ENCODE measurements at places on chromosomes 1 and 21. TPM values are rescaled to one million over a fixed set of nuclear protein-coding genes. Genes with fewer than 3 reads are reported as not detected.

- DNase-seq = no peak
These were observed 2.1 kb downstream of the TCHHL1 start for GRCh38 chr1:152086760-152087159.

GRCh38 chr1:12376236-12377045, 146.6 kb downstream of the VPS13D start:
- no peak for DNase-seq

- no peak for DNase-seq
These were observed 46.2 kb downstream of the OSBPL9 start for GRCh38 chr1:51663105-51663504.

DNA sequence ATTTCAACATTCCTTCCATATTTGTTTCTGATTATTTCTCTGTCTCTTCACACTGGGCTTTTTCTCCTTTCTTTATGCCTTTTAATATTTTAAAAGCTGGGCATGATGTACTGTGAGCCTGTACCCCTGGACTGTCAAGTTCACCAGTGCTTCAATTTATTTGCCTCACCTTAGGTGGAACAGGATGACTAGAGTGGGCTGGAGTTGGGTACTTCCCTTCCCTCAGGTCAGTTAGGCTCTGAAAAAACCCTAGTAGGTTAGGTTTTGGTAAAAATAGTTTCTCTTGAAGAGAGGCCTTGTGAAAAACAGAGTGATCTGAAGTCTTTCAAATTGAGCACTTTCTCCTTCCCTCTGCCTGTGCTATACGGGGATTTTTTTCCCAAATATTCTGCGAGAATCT, 163.0 kb upstream of the LYPLAL1 start:
- DNase-seq = no peak

- DNase-seq = no peak
These were observed 733 bp downstream of the KDM5B start for GRCh38 chr1:202807451-202807925.

GRCh38 chr1:234969011-234969441, 159.6 kb downstream of the TOMM20 start:
- no peak for DNase-seq

DNA sequence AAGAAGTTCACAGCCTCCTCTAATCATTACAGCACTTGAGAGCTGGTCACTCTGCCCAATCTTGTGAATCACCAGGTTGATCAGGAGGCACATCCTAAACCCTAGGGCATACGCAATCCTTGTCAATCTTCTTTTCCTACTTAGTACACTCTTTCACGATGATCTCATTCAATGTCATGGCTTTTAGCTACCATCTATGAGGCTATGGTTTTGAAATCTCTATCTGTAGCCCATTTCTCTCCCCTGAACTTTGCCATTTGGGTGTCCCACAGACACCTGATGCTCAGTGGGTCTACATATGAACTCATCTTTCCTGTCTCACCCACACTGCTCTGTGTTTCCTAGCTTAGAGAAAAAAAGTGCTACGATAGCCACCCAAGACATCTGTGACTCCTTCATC, 1.9 kb upstream of the MED18 start:
- DNase-seq = no peak

DNA sequence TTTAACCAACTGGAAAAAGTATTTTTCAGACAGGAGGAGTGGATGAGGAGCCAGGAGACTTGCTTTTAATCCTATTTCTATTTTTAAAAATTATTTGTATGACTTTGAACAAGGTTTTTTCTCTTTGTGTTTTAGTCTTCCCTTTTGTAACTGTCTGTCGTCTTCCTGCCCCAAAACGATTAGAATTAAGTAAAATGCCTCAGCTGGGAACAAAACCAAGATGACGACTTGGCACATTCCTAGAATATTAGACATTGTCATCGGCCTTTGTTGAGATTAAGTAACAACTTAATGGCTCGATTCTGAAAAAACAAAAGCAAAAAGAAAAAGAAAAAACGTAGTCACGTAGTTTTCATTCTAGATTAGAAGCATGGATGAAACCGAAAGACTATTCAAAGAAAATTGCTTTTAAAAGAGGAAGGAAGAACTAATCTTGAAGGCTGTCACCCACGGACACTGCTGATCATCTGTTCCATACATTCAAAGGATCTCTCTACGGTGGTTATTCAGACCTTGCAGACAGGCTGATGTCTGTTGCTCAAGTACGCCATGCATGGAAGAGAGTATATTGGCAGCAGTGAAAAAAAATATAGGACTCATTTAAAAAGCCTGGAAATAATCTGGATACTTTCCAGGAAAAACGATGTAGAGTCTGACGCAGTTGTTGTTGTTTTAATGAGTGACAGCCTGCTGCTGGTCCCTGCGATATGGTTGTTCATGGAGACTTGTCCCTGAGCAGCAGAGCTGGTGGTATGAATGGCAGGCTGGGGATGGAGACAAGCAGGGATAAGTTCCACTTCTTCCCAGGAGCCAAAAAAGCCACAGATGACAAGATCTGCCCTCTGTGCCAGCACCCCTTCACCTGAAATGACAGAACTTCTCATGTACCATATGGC, 16.8 kb downstream of the GNG4 start:
- no peak for DNase-seq

GRCh38 chr1:211788626-211789025, 41.9 kb downstream of the LPGAT1 start:
- no peak for DNase-seq

GRCh38 chr1:2103266-2103900, 53.2 kb downstream of the PRKCZ start:
- DNase-seq = no peak

DNA sequence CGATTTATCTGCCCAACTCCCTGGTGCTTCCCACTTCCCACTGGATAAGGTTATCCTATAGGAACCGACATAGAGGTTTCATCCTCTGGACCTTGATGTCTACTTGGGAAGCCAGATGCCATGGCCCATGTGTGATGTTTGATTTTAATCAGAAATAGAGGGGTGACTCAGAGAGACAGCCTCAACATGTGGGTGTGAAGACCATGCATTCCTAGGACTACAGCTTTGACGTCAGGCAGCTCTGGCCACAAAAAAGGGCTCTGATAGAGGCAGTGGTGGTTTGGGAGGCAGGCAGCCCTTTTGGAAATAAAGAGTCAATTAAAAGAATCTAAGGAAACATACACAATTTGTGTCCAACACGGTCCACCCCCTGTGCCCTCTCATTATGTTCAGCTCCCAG, 5.2 kb upstream of the SH2D2A start:
- DNase-seq = no peak

- DNase-seq = no peak
These were observed 141.7 kb upstream of the SOD1 start for GRCh38 chr21:31517664-31518414.

- no peak for DNase-seq
These were observed 16.9 kb downstream of the NPHP4 start for GRCh38 chr1:5975133-5975880.

DNA sequence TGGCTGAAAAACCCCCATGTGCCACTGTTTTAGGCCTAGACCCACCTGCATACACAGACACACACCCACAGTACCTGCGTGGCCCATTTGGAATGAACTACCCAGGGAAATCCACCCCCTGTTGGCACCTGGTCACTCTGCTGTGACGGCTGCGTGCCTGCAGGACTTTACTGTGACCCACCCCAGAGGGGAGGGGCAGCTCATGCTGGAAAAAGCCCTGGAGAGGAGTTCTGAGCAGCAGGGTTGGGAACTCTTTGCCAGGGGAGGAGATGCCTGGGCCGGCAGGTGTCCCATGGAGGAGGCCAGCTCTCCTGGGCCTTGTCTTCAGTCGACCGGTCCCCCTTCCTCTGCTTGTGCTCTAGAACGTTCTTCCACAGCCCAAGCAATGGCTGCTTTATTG, 87.3 kb upstream of the CSF3R start:
- no peak for DNase-seq

Gene JAM2
- 51.1 TPM for total RNA-seq

DNA sequence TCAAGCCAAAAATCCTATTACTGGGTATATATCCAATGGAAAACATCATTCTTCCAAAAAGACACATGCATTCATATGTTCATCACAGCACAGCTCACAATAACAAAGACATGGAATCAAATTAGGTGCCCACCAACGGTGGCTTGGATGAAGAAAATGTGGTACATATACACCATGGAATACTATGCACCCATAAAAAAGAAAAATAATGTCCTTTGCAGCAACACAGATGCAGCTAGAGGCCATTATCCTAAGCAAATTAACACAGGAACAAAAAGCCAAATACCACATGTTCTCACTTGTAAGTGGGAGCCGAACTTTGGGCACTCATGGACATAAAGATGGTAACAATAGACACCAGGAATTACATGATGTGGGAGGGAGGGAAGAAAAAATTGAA, 113.6 kb downstream of the MRPL39 start:
- DNase-seq = no peak

DNA sequence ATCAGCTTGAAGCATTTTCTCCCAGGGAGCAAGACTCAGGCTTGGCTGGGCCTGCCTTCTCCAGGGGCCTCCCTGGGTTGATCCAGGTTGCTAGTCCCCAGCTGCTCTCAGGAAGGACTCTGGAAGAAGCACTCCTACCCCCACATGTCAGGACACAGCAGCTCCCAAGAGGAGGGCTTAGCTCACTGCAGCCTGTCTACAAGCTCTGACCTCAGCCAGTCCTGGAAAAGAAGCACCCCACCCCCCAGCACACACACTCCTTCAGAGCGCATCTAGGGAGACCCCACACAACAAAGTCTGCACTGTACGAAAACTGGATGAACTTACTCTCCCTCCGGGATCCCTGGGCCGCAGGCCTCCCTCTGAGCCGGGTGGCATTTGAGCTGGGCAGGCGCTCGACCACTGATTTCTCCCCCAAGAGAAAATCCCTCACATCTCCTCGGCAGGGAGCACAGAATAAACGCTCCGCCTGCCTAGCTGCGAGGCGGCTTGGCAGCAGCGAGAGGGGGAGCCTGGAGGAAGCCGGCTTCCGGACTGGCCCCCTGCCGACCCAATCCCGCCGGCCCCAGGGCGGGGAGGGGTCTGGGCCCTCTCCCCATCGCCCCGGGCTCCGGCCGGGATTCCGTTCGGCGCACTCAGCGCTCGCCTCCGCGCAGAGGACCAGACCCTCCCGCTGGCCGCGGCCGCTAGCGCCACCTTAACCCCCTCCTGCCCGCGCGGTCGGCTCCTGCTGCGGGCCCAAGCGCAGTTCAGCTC, at the start of gene KCNA2:
KCNA2 (minus strand) TSS at position 458 of the 756 bp plus-strand sequence. CDS start 1,576 bp downstream, outside the sequence.
- no peak for DNase-seq

DNA sequence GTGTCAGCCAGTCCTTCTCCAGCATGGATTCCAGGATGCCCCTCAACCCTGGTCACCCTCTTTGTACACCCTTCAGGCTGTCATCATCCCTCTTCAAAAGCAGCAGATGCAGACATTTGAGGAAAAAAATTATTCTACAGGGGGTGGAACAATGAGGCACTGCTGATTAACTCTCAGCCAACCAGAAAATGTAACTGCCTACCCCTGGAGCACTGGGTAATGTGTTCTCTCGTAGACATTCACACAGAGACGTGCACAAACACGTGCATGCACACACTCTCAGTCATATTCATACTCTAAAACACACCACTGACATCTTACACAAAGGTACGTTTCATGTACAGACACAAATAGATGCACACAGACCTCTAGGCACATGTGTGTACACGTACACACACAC, 175.4 kb downstream of the TRABD2B start:
- no peak for DNase-seq

DNA sequence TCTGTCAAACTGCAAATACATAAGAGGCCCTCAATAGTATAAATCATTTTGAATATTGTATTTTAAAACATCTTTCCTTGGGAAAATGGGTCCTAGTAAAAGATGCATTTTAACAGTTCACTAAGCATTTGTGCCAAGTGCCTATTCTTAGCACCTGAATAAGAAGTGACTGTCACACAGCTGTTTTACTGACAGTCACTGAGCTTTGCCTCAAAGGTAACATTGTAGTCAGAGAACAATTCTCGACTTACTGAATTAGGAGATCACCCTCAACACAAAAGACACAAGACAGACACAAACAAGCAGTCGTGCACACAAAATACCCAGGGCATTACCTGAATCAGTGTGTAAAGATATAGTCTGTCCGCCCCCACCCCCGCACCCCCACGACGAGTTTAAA, 408 bp downstream of the ESRRG start:
- no peak for DNase-seq

GRCh38 chr1:41015897-41016470, 5.5 kb downstream of the SLFNL1 start:
- no peak for DNase-seq

Gene PSEN2
- total RNA-seq = 53.0 TPM

Gene KRTCAP2
- total RNA-seq = 76.0 TPM

Gene PGBD5
- 1.2 TPM for total RNA-seq

DNA sequence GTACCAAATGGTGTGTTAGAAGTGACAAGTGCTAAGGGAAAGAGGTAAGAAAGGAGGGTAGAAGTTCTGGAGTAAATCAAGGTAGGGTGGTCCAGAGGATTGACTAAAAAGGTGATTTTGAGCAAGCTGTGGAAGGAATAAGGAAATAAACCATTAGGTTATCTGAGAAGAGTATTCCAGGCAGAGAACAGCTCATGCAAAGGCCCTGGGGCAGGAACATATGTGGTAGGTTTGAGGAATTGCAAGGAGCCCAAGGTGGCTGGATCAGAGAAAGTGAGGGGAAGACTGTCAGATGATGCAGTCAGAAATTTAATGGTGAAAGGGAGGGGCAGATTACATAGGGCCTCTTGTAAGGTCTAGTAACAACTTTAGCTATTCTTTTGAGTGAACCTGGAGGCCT, 302.6 kb downstream of the PBX1 start:
- DNase-seq = no peak

Gene RGS4
- total RNA-seq = 15.8 TPM

Gene PLA2G2D
- total RNA-seq = not detected

- DNase-seq = no peak
These were observed 172.9 kb upstream of the HOOK1 start for GRCh38 chr1:59641836-59642235.

DNA sequence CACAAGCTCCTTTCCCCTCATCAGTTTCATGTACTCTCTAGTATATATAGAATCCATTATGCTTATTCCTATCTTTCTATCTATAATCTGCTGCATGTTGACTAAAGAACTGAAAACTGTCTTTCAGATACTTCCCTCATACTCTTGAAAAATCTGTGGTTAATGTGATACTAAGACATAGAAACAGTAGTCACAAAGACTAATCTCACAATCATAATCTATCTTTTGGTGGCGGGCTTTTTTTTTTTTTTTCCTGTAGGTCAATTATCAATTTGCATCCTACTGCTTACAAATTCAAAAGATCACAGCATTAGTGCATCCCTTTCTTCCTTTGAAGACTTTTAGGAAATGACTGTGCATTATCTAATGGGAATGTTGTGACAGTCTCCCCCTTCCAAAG, 4.7 kb downstream of the UBR4 start:
- no peak for DNase-seq

Gene SLC6A9
- total RNA-seq = 17.9 TPM
